Stimulated activated CD4-positive, alpha-beta T cell treated with anti-CD3 and anti-CD28 coated beads, Interleukin-4, amount 100 ng/mL, for 4 hours (primary cell): ENCODE measurements at places on chromosomes 11 and 22.

DNA sequence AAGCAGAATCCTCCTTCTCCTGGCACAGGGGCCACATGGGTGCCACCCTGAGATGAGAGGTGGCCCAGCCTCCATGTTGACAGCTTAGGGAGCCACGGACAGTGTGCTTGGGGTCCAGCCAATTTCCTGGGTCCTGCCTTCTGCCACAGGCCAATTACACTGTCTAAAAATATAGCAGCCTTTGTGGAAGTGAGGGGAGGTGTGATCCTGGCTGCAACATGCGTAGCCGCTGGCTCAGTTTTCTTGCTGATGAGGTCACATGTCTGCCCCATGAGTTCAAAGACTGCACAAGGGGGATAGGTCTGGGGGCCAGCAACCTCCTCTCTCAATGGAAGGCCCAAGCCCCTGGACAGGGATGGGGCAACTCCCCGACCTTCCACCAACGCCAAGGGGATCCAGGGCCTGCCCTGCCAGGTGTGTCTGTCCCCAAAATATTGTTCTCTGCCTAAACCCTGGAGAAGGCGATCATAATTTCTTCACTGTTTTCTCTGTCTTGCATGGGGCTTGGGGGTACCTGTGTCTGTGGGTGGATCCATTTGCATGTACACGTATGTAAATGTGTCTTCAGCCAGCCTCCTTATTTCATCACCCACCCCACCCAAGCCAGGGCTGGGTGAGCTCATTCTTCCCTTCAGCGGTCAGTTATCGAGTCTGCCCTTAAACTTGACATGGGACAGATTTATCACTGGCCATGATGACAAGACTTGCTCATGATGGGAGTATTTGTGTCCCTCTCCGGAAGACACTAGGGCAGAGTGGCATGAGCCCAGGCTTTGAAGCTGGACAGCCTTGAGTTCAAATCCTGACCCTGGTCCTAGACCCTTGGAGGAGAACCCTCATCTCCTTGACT lies 59.4 kb downstream of the OTOG start:
- DNase-seq = no peak

DNA sequence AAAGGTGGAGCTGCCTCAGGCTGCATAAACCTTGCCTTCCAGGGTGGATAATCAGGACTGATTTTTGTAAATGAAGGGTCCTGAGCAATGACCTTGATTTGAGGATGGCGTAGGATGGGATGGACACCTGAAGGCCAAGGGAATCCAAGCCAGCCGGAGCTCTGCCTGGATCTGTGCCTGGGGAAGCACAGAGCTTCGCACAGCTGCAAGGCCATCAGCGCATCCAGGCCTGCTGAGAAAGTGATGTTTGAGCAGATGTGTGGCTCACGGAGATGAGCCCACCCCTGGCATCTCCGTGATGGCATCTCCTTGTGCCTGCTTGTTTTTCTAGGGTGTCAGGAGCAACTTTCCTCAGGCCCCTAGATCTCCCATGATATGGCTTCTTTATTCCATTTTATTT lies 23.3 kb downstream of the FAM83F start:
- DNase-seq = no peak

DNA sequence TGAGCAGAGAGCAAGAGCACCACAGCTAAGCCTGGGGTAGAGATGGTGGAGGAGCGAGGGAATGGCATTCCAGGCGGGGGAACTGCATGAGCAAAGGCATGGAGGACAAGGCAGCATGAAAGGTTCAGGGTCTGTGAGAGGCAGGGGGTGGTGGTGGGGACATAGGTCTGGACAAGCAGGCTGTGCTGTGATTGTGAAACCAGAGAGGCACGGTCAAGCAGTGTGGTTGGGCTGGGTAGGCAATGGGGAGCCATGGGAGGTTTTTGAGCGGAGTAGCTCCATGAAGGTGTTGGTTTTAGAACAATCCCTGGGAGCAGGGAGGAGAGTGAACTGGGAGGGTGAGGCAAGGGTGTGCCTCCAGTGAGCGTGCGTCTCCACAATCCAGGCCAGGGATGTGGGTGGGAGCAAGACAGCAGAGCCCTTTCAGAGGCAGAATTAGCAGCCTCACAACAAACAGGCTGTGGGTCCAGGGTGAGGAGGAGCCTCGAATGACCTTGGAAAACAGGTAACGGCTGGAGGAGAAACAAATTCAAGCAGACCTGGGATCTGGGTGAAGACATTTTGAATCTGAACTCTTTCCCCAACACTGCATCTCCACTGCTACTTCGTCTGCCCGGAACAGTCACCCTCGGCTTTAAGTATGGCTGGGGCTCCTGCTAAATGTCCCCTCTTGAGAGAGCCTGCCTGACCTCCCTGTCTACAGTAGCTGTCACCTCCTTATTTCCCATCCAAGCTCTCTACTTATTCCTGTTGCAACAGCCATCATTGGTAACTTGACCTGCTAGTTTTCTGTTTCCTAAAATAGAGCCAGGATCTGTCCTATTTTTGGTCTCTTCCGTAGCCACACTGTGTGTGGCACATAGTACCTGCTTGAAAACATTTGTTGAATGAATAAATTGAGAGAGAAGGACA lies 27.0 kb upstream of the TSPAN18 start:
- DNase-seq = no peak

GRCh38 chr22:33426451-33426850 lies 368.3 kb upstream of the SYN3 start:
- DNase-seq = no peak

DNA sequence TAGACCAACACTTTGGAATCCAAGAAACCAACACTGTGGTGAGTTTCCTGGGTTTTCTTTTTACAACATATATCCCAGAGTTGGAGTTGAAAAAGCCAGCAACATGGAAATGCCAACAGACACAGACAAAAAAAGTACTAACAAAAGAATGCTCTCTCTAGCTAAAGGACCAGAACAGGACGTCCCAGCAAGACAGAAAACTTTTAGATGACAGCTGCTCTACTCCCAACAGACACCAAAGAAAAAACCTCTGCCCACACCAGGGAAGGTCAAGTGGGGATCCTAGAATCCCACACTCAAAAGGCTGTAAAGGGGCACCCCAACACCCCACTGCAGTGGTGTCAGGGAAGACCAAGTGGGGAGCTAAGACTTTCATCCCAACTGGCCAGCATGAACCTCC lies 23.3 kb downstream of the RRAS2 start:
- no peak for DNase-seq
